Cortex of kidney (tissue), 1 donor: ENCODE measurements at places on chromosomes 13 and 19.

DNA sequence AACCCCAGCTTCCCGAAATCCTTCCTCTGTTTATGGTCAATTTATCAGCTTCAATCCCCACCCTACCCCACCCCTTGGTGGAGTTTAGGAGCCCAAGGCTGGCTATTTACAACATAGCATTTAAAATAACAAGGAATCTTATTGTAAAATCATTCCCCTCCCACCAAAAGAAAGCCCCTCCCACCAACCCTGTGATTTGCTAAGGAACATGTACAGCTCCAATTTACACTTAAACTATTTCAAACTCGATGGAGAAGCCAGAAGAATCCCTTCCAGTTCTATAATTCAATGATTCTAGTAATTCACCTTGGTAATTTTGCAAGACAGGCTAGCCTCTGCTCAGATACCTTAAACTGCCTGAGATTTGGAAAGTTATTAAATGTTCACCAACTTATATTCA lies 3.0 kb downstream of the LATS2 start:
- DNase-seq = no peak

DNA sequence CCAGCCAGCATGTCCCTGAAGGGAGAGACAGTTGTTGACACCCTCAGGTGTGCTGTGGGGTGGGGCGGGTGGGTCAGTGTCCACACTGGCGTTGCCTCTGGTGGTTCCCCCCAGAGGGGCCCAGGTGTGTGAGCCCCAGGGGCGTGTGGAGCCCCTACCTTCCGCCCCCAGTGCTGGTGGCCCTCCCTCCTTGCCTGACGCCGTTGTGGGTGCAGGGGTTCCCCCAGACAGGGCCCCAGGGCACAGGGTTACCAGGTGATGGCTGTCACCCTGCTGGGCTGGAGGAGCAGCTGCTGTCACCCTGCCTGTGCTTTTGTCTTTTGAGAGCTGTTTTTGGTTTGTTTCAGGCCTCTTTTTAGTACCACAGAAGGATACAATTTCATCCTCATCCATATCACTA lies 27.2 kb downstream of the ATP4B start:
- no peak for DNase-seq

GRCh38 chr19:30448386-30449077 lies 76.3 kb downstream of the ZNF536 start:
- DNase-seq = no peak

DNA sequence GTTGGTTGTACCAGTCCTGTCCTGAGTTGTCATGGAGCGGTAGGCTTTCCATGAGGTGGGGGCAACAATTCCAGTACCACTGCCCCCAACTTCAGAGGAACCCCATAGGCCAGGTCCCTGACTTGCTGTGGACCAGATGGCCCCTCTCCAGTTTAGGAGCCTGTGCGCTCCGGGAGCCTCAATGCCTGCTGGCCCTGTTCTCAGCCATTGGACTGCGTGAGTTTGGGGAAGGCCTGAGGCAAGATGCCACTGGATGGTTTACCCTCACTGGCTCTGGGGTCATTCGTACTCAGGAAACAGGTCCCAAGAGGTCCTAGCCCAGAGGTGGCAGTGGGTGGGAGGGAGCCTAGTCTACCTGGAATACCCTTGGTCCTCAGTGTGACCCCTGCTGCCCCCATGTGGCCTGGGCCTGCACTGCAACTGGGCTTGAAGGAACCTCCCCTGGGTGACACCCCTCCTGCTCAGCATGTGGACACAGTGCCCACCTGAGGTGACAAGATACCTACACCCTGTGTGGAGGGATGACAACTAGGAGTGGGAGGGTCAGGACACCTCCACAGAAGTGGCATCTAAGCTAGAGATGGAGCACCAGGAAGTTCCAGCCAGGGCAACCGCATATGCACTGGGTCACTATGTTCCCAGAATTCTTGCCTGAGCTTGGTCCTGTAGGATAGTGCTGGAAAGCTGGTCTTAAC lies 6.0 kb upstream of the PRR19 start:
- DNase-seq = no peak

GRCh38 chr13:108005231-108005630 lies 210.1 kb downstream of the LIG4 start:
- no peak for DNase-seq

- DNase-seq = no peak
Measured at GRCh38 chr19:679418-680286, 3.5 kb downstream of the FSTL3 start.

- no peak for DNase-seq
Measured at GRCh38 chr13:97974773-97975172, 21.3 kb downstream of the IPO5 start.

GRCh38 chr13:44395976-44396694 lies 22.5 kb downstream of the SERP2 start:
- DNase-seq = no peak

DNA sequence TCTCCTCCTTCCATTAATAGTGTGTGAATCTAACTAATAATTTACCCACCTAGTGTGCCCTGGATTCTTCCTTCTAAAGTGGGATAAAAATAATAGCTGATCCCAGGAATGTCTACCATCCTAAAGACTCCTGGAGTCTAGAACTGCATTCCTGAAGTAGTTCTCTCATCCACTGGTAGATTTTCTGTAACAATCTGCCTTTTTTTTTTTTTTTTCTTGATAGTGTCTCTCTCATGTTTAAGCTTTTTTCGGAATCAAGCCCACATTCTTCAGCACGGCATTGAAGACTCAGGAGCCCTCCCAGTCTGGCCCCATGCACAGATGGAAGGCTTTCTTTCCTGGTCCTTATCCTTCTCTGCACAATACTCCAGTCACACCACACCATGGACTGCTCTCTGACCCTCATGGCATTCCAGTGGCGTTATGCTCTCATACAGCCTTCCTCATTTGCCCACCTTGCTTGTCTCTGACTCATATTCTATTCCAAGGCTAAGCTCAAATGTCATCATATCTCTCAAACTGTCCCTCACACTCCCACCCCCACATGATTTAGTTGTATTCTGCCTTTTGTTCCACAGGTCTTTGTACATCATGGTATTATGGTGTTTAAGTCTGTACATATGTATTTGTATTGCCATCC lies 68.7 kb upstream of the FRY start:
- no peak for DNase-seq

- DNase-seq = no peak
Measured at GRCh38 chr19:48913114-48913889, 13.2 kb downstream of the NUCB1 start.

- no peak for DNase-seq
Measured at GRCh38 chr13:64471916-64472315, 2758.2 kb downstream of the PCDH9 start.

GRCh38 chr13:102309110-102309509 lies 92.7 kb downstream of the FGF14 start:
- no peak for DNase-seq

GRCh38 chr19:13042443-13043130 lies 47.3 kb downstream of the NFIX start:
- DNase-seq = no peak

DNA sequence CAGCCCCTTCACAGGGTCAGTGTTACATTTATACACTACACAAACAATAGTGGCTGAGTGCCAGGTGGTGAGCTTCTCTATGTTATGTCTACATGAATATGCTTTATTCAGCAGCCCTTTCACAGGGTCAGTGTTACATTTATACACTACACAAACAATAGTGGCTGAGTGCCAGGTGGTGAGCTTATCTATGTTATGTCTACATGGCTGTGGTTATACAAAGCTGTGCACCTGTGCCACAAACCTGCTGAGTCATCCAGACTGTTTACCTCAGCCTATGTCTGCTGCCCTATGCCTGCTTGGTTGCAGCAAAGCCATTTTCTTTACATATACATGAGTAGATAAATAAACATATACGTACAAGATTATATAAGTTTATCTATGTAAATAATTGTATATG lies 76.5 kb downstream of the ZNF726 start:
- DNase-seq = no peak

DNA sequence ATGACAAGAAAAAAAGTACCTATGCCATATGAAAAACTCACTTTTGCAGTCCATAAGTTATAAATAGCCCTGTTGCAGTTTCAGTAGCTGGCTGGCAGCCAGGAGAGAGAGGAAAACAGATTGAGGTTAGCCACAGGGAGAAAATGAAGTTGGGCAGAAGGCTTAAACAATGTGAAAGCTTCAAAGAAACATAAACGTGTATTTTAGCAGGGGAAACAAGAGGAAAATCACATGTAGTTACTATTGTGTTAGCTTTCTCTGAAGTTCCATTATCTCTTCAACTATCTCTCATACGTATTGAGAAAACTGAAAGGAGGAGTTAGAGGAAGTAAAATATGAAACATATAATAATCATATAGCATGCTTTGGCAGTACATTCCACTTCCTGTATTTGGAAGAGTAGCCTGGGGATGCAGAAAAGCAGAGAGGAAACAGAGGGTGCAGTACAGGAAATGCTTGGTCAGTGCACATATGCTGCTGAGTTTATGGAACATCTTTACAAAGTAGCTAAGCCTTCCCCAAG lies 1551.1 kb downstream of the EFNB2 start:
- DNase-seq = no peak

GRCh38 chr19:55228015-55228391 lies 560 bp downstream of the TMEM86B start:
- no peak for DNase-seq

- no peak for DNase-seq
Measured at GRCh38 chr13:40375489-40376171, 290.8 kb downstream of the FOXO1 start.

DNA sequence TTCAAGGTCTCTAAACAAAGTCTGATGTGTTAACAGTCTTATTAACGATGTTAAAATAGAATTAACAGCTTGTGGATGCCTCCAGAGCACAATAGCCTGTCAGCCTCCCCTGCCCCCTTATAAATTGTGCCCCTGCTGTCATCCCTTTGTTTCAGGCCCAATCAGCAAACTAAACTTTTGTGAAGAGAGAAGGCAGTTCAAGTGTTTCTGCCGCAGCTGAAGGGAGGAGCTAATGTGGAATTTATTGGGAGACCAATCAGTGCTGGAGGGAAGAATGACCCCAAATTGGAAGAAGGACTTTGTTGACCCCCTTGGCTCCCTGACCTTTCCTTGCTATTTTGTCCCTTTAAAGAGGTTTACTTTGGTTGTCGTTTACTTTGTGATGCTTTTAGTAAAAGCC lies 160.5 kb downstream of the TM9SF2 start:
- no peak for DNase-seq

DNA sequence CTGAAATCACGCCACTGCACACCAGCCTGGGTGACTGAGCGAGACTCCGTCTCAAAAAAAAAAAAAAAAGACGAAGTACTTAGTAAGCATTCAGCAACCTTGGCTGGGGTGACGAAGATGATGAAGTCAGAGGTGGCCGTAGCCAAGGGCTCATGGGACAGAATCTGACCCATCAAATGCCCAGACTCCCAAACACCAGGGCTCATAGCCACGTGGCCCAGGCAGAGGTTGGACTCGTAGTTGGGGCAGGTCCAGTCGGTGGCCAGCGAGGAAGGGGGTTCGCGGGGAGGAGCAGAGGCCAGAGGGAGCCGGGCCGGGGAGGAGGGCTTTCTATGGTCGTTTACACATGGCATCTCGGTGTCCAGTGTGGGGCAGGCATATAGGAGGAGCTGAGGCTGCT lies 52.1 kb upstream of the EHD2 start:
- DNase-seq = no peak

GRCh38 chr19:33235269-33235995 lies 9.8 kb upstream of the SLC7A10 start:
- DNase-seq = no peak

DNA sequence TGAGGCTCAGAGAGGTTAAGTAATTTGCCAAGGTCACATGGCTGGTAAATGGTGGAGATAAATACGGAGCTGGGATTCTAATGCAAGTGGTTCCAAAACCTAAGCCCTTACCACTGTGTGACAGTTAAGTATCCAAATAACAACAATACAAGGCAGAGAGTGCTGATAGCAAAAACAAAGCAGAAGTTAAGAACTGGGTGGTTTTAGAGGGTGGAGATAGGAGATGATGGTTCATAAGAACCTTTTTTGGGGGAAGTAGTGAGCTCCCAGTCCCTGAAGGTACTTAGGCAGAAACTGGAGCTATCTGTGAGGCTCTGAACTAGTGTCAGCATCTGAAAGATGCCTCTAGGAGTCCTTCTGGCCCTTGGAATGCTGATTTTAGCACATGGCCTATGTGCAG lies 56.2 kb upstream of the UBE2L5 start:
- DNase-seq = no peak
